AG04449 (cell line): ENCODE measurements at places on chromosomes 5 and 9.

- no peak for DNase-seq
Measured at GRCh38 chr9:133999851-134000265, 7.7 kb upstream of the VAV2 start.

DNA sequence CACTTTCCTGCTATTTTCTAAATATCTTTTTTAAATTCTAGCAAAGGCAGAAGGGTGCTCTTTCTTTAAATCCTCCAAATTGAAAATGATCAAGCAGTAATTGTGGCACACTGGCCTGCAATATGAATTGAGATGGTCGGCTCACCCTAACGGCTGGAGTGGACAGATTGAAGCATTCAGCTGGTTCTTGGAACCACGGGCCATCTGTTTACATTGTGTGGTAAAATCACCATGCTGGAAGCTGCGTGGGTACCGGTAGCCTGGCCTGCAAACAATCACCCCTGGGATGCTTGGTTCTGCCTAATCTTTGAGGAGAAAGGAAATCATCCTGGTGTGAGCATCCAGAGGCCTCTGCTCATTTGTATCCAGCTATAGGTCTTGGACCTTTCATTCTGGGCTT lies 289.3 kb downstream of the ZNF608 start:
- no peak for DNase-seq

DNA sequence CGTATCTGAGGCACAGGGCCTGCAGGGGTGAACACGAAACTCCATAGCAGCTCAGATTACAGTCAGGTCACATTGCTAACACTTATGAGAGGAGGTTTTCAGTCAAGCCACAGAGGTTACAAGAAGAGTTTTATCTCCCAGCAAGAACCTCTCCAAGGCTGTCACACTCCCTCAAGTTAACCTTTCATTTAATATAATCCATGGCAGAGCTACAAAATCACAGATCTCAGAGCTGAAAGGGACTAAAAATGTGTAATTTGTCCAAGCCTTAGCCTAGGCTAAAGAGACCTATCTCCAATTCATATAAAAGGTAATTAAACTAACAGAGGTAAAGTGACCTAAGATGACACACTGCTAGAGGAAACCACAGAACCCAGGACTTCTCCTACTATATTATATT lies 57.2 kb downstream of the MLANA start:
- no peak for DNase-seq

GRCh38 chr5:142474431-142475094 lies 149.7 kb upstream of the SPRY4 start:
- no peak for DNase-seq

- DNase-seq, result no peak
Measured at GRCh38 chr9:32384364-32385151, at the start of gene ACO1. ACO1 (plus strand) TSS chr9:32384643; CDS start chr9:32405507, 20,864 bp downstream.

- no peak for DNase-seq
Measured at GRCh38 chr5:35849860-35850259, 6.8 kb upstream of the IL7R start.

GRCh38 chr5:177453852-177454396 lies 7.3 kb downstream of the PRR7 start:
- DNase-seq, result no peak

DNA sequence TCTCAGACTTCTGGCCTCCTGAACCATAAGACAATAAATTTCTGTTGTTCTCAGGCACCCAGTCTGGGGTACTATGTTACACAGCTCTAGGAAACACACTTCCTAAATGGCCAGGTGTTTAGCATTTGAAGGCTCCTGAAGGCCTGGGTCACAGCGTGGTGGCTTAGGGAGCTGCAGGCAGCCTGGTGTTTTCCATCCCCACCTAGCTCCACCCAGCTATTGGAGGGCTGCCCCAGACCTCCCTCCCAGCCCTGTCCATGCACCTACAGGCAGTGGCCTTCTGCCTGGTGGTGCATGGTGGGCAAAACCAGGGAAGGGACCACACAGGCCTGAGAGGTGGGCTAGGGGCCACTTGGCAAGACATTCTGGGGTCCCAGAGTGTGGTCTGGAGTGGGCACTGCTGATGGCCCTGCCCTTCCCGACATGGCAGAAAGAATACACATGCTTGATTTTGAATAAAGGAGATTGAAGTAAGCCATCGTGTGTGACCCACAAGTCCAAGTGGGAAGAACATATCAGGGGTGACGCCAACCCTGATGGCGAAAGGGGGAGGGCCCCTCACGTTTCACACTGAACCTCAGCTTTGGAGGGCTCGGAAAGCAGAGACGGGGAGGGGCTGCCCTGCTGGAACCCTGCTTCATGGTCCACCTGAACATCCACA lies 1.3 kb upstream of the SUSD3 start:
- no peak for DNase-seq

GRCh38 chr9:22392523-22392922 lies 54.1 kb upstream of the DMRTA1 start:
- DNase-seq, result no peak

DNA sequence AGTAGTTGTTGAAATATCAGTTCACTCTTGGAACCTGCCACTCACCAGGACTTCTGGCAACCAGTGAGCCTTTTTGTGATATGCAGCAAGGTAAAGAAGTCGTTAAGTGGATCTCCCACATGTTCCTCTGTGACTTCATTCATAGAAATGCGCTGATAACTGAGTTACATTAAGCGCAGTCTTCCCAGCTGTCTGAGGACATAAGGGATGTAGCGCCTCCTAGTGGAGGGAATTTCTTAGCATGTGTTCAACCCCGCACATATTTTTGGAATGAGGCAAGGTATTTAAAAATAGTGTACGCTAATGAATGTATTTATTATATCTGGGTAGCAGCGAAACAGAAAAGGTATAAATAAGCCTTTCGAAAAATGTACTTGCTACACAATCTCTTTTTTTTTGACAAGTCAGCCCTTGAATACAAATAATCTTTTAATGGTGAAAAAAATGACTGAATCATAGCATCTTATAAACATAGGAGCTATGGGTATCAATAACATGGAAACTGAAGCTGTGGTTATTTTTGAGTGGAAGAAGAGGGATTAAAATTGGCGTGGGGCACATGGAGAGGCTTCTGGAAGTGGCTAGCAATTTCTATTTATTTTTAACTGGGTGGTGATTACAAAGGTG lies 38.0 kb downstream of the PALM2AKAP2 start:
- DNase-seq, result peak; percentile 90

DNA sequence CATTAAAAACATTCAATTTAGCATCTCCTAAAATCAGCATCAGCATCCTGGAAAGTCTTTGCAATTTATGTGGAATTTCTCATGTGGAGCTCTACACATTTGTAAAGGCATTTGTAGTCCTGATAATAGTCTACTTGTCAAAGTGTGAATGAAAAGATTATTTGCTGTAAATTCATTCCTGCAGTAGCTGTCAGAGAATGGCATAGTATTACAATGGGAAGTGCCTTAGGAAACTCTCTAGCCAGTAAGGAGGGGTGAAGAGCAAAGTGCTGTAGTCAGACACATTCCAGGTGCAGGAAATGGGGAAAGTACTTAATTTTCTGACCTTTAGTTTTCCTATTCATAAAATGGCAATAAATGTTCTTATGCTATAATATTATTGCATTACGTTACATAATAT lies 627.9 kb downstream of the KCTD16 start:
- DNase-seq, result no peak

DNA sequence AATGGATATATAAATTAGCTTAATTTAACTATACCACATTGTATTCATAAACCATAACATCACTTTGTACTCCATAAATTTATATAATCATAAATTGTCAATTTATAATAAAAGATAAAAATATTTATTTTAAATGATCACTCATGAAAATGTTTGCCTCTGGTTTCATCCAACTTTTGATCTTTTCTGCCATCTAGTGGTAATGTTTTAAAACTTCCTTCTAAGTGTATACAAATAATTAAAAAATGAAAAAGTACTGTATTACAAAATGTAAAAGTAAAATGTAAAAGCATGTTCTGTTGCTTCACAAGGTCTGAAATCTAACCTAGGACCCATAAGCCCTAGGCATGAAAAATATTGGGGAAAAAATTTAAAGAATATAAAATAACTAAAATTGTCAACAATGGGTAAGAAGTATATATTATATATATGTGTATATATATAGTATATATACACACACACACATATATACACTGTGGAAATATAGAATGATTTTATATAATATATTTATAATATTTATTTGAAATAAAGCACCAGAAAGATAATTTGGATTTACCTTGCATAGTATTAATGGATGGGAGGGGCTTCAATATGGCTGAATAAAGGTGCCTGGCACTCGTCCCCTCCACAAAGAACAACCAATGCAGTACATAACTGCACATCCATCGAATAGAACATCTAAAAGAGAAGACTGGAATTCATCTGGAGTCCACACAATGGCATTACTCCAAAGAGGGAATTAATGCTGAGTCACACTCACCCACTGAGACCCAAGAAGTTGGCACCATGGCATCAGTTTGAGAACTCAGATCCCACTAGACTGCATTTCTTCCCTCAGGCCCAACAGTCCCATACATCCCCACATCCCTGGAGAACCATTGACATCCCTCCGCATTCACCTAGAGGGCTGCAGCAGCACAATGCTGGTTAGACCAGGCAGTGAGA lies 32.5 kb downstream of the ANXA1 start:
- no peak for DNase-seq

DNA sequence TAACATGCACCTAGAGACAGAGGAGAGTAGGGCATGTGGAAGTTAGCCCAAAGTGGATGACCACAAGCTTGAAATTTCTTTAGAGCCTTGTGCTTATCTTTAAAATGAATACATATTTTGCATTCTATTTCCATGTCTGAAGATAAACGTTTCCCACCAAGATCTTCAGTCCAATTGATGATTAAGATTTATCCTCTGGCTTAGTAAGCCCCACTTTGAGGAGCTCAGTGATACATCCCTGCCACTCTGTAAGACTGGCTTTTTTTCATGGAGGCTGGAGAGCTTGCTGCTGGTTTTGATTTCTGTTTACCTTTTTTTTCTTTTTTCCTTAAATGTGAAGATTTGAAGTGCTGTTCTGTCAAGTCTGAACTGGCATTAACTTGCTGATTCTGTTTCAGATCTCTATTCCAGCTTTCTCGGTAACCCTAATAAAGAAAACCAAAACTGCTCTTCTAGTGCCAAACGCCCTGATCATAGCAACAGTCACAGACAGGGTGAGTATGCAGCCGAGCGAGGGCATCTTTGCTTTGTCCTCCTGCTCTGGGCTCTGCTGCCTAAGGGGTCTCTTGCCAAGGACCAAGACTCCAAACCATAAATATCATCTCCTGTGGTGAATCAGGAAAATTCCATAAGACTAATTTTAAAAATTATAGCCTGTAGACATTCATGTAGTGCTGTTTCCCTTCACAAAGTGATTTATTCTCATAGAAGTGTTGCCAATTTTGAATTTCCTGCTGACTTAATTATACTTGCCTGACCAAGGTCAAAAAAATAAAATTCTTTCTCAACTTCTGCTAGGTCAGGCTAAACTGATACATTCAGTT lies 54.3 kb downstream of the GRAMD2B start:
- no peak for DNase-seq

DNA sequence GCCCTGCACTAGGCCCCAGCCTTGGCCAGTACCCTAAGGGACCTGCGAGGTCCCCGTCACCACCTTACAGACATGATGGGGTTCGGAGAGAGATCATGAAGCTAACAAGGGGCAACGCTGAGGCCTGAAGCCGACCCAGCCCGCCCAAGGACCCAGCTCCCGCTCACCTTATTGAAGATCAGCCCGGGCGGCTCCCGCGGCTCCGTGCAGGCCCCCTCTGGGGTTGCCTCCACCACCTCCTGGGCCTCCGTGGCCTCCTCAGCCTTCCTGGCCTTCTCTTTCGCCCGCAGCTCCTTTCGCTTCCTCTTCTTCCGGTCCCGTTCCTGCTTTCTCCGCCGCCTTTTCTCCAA lies 3.6 kb downstream of the SURF6 start:
- no peak for DNase-seq

DNA sequence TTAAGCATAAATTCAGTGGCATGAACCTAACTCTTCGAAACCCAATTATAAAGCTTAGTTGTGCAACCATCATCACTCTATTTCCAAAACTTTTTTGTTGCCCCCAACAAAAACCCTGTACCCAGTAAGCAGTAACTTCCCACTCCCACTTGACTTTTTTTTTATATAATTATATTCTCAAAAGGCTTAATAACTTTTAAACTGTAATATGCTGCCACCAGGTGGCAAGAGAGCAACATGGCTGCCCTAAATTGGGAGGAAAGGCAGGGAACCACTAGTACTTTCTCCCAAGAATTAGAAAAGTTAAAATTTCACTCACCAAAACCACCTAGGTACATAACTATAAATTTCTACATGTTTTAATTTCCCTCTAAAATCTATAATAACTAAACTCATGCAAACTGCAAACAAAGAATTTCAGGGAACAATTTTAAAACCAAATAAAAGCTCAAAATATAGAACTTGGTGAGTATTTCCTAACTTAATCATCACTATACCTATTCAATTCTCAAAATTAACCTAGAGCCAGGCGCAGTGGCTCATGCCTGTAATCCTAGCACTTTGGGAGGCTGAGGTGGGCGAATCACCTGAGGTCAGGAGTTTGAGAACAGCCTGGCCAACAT lies 50.2 kb upstream of the RNF38 start:
- DNase-seq, result peak; percentile 9

- no peak for DNase-seq
Measured at GRCh38 chr5:54988817-54989216, 3.4 kb upstream of the ESM1 start.

DNA sequence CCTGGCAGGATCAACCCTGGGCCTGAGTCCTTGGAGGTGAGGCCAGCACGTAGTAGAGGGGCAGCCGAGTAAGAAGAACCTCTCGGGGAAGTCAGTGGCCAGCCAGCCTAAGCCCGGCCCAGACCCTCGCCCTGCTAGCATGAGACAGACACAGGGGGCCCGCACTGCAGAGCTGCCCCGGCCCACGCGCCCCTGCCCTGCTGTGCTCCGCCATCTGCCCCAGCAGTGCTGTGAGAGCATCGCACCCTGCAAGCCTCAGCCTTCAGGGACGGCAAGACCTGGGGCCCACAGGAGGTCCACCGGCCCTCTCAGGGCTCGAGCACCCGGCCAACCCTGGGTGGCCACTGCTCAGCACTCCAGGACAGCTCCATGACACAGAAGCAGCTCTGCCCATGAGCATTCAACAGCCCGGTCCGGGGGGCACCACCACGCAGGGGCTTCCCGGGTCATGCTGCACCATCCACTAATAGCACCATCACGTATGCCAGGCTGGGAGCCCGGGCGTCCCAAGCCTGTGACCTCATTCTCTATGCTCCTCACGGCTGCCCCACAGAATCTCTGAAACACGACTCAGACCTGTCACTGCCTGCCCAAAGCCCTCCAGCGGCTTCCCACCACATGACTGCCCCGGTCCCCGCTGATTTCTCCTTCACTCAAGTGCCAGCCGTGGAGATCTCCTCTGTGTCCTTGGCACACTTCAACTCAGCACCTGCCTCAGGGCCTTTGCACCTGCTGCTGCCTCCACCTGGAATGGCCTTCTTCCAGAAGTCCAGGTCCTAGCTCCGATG lies 38.1 kb downstream of the ADAMTS2 start:
- no peak for DNase-seq

GRCh38 chr5:8457187-8458037 lies 588.5 kb downstream of the MTRR start:
- peak; percentile 94 for DNase-seq

DNA sequence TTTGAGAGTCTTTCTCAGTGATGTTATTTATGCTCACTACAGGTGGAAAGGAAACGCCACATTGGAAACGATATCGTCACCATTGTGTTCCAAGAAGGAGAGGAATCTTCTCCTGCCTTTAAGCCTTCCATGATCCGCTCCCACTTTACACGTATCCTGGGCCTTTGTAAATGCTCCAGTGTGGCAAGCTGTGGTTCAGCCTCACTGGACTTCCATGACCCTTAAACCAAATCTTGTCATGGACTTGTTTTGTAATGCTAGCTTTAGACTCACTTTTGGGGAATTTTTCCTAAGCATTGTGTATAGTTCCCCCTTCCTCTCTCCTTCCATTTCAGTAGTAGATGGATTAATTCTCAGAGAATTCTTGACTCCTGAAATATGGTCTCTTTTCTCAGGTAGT lies 60.9 kb upstream of the SLC2A8 start:
- no peak for DNase-seq
